Central memory CD4-positive, alpha-beta T cell (primary cell): ENCODE measurements at places on chromosomes 4 and X.

- no peak for DNase-seq
Observed at GRCh38 chrX:78957049-78957767, 12.0 kb downstream of the P2RY10 start.

GRCh38 chr4:158181906-158182305 lies 9.1 kb upstream of the GASK1B start:
- no peak for DNase-seq

GRCh38 chr4:1693131-1693896 lies 9.2 kb upstream of the FAM53A start:
- peak; percentile 78 for DNase-seq

DNA sequence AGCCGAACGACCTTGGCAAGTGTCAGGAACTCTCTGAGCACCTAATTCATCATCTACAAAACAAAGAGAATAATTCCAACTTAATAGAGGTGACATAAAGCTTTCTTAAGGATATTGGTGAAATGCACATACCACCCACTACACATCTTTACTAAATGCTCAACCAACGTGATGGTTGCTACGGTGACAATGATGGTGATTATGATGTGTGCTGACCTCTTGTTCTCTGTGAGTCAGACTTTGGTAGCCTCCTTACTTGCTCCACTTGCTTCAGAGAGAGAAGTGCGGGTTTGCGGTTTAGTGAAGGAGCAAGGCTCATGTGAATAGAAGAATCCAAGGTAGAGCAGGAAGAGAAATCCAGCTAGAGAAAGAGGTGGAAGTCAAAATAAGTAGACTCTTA lies 52.8 kb upstream of the CLNK start:
- DNase-seq: no peak

GRCh38 chrX:44432641-44433040 lies 89.2 kb upstream of the EFHC2 start:
- no peak for DNase-seq

- no peak for DNase-seq
Observed at GRCh38 chrX:22690116-22690515, 309.6 kb upstream of the DDX53 start.

DNA sequence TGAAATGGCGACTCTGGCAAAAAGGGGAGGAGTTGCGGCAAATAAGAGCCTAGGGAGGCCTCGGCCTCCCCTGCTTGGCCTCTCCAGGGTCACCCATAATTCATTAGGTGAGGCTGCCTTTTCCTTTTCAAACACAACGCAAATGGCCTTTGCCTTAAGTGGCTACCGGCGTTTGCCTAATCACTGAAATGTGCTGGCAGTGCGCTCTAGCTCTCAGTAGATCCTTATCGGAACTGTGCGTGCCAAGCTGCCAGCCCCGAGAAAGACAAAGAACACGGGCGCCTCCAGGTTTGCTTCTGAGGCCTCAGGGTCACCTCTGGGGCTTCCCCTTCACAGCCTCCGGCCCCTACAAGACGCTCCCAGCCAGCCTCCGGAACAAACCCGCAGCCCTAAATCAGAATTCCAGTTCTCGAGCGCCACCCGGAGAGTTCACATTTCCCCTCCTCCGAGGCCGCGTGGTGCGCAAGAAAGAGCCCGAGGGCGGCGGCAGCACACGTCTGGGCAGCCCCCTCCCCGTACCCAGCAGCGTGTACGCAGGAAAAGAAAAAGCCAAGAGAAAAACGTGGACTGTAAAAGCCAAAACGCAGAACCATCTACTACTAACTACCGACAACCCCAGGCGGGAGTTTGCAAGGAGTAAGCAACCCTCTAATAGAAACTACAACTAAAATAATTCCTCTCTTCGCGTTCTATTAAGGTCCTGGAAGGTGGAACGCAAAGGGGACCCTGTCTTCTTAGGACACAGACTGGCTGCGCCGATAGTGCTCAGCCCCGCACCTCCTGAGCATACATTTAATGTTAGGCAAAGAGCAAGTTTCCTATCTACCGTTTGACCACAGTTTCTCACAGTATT lies 76.5 kb upstream of the BCOR start:
- peak; percentile 45 for DNase-seq

DNA sequence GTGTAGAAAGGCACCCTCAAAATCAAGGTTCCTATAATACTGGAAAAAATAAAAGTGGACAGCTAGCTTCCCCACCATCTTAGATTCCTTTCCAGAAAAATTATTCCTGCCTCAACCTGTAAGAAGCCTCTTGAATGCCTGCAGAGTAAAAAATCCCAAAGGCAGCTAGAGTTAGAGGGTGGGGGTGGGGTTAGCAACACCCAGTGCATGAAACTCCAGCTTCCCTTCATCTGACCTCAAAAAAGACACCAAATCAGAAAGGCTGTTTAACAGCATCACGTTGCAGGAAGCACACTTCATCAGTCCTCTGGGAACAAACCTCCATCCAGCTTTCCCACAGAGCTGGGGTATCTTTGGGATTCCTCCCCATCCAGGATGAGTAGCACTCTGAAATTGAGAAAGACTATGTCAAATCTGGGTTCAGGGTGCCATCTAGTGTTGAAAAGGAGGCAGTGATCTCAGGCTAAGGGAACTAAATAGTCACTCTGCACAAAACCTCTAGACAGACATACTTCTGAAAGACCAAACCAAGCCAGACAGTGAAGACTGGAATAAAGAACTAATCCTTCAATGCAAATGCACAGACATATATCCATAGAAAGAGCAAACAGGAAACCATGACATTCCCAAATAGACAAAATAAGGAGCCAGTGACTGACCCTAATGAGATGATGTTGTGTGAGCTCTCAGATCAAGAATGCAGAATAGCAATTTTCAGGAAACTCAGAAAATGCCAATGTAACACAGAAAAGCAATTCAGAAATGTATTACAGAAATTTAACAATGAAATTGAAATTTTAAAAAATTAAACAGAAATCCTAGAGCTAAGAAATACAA lies 97.9 kb downstream of the ARHGEF9 start:
- DNase-seq: peak; percentile 11

GRCh38 chr4:21592970-21593670 lies 355.5 kb downstream of the KCNIP4 start:
- DNase-seq: no peak

DNA sequence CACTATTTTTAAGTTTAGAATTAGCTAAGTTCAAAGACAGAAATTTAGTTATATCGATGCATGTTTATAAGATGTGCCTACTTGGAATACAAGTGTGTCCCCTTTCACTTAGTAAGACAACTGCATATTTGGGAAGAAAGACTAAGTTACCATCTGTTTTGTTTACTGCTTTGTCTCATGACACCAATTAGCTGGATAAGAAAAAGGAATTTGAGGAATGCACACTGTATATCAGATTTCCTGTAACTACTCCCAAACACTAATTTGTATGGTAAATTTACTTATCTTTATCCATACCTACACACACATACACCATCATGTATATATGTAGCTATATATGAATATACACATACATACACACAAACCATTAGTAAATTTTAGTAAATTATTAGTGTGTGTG lies 1442.8 kb upstream of the IGFBP7 start:
- no peak for DNase-seq

- no peak for DNase-seq
Observed at GRCh38 chrX:8847360-8847759, 46.2 kb upstream of the FAM9A start.

- no peak for DNase-seq
Observed at GRCh38 chrX:44071070-44071645, 98.0 kb upstream of the NDP start.

DNA sequence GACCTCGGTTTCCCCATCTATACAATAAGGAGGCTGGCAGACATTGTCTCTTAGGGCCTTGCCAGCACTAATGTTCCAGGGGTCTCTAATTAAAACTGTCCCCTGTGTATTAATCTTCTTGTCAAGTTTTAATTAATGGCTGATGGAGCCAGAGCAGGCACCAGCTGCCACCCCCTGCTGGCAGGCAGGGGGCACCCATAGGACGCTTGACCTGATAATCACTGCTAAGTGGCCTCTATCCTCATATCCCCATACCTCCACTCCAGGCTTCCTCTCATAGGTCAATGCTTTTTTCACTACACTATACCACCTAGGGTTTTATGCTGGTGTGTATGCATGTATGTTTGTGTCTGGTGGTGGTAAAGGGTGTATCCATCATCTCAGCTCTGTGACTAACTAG lies 89.4 kb downstream of the EFNB1 start:
- DNase-seq: no peak

DNA sequence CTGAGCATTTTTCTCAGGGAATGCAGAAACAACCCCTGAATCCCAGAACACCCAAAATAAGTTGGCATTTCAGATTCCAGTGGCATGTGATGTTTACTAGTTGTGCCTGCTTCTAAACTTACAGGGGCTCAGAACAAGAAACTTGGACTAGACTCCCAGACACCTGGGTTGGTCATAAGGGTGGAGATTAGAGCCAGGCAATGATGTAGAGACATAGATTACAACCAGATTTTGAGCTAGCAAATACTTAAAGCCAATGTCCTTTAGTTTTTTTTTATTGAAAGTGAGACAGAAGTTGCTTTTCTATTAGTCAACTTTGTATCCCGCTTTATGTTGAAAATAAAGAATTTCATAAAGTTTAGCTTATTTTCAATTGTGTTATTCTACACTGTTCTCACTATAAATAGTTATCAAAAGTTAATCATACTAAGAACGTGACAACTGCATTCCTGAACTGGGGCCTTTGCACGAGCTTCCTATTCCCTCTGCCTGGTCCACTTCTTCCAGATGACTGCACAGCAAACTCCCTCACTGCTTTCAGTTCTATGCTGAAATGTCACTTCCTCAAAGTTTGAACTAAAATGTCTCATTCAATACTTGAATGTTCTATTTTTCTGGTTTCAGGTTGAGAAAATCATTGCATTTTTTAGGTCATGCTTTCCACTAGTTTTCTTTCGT lies 224.7 kb upstream of the PPP1R2C start:
- DNase-seq: no peak

DNA sequence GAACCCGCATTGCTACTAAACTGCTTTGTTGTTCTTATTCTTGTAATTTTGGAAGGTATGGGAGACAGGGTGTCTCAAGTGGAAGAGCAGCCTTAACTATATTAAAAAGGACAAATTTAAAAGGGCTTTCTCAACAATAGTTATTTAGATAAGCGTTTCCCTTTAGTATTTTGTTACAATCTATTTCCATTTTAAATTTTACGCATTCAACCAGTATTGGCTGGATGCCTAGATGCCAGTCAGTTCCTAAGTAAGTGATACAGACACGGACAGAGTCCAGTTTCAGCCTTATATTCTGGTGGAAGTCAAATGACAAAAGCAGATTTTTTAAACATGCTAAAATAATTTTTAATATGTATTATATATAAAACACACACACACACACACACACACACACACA lies 28.3 kb downstream of the FAT1 start:
- no peak for DNase-seq

- DNase-seq: no peak
Observed at GRCh38 chr4:146978641-146979040, 33.0 kb upstream of the TTC29 start.

GRCh38 chr4:39763714-39764572 lies 66.0 kb downstream of the UBE2K start:
- DNase-seq: no peak

GRCh38 chrX:31298916-31299315 lies 227.1 kb upstream of the FTHL17 start:
- DNase-seq: no peak

DNA sequence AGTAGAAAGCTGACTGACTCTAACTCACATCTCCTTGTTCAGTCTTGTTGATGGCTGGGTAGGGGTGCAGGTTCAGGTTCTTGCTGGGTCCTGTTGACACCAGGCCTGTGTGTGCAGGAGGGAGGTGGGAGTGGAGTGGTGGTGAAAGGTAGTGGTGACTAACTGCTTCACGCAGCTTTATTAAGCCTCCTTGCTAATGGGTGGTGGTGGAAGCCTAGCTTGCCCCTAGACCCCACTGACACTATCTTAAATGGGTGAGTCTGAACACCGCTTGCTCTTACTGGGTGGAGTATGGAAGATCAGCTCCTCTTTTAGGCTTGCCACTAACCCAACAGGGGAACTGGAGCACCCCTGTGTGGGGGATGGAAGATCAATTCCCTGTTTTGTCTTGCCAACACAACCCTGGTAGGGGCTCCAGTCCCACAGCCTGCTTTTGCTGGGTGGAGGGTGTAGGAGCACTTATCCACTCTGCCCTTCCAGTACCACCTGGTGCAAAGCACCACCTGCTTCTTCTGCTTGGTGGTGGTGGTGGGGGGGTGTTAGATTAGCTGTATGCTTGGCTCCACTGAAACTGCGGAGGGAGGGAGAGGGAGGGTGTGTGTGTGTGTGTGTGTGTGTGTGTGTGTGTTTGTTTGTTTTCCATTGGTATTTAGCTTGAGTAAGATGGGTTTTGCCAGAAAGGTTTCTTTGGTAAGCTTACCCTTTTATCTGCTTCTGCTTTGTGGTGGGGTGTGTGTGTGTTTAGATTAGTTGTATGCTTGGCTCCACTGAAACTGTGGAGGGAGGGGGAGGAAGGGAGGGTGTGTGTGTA lies 25.6 kb downstream of the KDM6A start:
- DNase-seq: no peak

- no peak for DNase-seq
Observed at GRCh38 chr4:55013431-55013955, 111.9 kb downstream of the KDR start.

DNA sequence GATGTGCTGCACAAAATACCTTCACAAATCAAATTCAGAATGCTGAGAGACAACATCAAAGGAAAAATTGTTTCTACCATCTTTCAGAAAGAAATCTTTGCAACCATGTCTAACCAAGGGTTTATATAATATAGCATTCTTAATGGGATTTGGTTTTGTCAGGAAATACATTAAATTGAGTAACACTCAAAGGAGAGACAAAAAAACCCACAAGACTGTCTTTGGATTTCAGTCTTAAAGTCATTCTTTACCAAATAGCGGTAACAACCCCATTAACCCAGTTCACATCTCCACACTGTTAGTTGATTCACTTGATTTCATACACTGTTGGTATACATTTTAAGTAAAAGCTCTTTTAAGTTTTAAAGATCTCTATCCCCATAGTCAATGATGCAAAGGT lies 145.7 kb upstream of the EDNRA start:
- DNase-seq: no peak

GRCh38 chr4:163703251-163703650 lies 208.8 kb downstream of the TMA16 start:
- no peak for DNase-seq

GRCh38 chr4:168540086-168540485 lies 43.2 kb downstream of the PALLD start:
- DNase-seq: no peak

GRCh38 chr4:62619971-62620370 lies 1419.8 kb downstream of the ADGRL3 start:
- DNase-seq: no peak

GRCh38 chr4:157115613-157116335 lies 39.8 kb downstream of the GLRB start:
- DNase-seq: no peak

- DNase-seq: no peak
Observed at GRCh38 chr4:87657525-87657924, 7.4 kb downstream of the DMP1 start.

GRCh38 chr4:3044870-3045819 lies 29.2 kb downstream of the HTT-AS start:
- peak; percentile 89 for DNase-seq
